ENCODE measurements at places on chromosomes 11 and 22.

DNA sequence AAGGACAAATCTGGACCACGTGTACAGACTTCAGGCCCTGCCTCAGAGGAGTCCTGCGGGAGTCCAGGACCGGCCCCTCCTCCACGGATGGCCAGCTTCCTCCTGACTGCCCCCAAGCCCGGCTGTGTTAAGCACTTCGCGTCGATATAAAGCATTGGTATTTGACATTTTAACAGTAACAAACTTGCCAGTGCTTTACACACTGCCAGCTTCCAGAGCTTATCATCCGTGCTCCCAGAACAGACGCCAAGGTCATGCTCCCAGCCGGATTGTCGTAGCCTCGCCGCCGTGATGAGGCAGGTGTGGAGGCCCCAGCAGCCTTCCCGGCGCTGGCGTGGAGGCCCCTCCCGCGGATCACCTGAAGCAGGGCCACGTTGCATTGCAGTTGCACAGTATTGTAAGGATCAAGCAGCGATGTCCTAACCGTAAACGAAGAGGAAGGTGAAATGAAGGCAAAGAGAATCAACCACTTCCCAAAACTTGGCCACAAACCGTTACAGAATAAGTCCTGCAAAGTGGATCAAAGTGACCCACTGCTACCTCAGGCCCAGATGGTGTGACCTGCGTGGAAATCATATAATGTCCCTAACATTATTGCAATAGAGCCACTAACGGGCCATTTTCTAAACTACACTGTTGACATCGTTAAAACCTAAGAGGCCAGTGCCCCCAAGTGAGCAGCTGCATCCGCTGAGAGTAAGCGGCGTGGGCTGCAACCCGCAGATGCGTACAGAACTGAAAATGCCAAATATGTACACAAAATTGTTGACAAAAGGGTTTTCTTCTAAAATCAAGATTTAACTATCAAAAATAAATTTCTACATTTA, 51.6 kb downstream of the CERK start:
- no peak for DNase-seq

DNA sequence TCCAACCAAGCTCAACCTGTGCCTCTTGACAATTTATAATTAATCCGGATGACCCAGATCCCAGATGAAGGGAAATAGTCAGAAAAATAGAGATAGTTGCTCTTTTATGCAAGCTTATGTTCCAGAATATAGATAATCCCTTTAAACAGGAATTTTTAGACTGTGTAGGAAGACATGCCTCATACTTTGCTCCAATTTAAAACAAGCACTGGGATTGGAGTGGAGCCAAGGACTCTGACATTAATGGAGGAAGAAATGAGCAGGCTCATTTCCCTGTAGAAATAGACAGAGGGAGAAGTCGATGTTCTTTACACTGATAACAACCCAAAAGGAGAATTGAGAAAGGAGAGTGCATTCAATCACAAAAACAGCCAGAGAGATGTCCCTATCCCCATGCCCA, 70.1 kb upstream of the LRRC55 start:
- no peak for DNase-seq

- no peak for DNase-seq
Measured at GRCh38 chr11:109377039-109377742, 44.8 kb upstream of the C11orf87 start.

DNA sequence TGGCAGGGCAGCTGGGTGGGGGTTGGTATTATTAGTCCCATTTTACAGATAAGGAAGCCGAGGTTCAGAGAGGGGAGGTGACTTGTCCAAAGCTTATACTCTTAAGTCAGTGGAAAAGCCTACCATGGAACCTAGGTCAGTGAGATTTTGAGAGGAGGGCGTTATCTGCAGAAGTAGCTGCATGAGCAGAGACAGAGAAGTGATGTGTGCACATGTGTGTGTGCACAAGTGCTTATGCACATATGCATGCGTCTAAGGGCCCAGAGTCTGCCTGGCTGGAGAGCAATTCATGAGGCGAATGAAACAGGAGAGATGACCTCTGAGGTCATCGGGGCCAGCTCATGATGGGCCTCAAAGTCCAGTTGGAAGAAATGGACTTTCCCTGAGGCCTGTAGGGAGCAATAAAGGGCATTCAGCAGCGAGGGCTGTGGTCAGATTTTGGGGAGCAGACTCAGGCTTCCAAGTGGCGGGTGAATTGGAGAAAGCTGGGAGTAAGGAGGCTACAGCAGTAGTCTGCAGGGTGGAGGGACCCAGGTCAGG, 8.2 kb downstream of the PLEKHB1 start:
- DNase-seq = no peak

DNA sequence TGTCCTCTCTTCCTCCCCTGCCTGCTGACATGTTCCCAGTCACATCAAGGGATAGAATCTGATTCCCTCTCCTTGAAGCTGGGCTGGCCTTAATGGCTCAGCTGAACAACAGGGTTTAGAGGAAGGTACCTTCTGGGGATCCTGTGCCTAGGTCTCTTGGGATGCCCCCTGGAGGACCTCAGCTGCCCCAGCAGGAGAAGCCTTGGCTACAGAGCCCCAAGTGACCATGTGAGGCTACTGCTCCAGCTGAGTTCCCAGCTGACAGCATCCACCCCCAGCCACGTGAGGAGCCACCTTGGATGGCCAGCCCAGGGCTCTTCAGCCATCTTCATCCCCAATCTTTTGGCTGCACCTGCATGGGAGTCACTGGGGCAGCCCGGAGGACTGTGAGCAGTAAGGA, 1499.3 kb downstream of the TBC1D22A start:
- DNase-seq = no peak
